ENCODE measurements at places on chromosomes 4 and X. TPM values are rescaled to one million over a fixed set of nuclear protein-coding genes. Genes with fewer than 3 reads are reported as not detected.

GRCh38 chr4:116872308-116872707 is 213.1 kb downstream of the TRAM1L1 start:
- DNase-seq, result no peak

DNA sequence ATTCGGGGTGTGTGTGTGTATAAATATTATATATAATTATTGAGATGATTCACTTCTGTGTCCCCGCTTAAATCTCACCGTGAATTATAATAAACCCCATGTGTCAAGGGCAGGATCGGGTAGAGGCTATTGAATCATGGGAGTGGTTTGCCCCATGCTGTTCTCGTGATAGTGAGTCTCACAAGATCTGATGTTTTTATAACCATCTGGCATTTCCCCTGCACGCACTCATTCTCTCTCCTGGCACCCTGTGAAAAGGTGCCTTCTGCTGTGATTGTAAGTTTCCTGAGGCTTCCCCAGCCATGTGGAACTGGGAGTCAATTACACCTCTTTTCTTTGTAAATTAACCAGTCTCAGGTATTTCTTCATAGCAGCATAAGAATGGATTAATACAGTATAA is 851.4 kb upstream of the AGA start:
- DNase-seq, result no peak

- no peak for DNase-seq
Measured at GRCh38 chr4:48594180-48594579, 104.1 kb downstream of the ZAR1 start.

- no peak for DNase-seq
Measured at GRCh38 chr4:6023731-6024130, 5.5 kb upstream of the C4orf50 start.

DNA sequence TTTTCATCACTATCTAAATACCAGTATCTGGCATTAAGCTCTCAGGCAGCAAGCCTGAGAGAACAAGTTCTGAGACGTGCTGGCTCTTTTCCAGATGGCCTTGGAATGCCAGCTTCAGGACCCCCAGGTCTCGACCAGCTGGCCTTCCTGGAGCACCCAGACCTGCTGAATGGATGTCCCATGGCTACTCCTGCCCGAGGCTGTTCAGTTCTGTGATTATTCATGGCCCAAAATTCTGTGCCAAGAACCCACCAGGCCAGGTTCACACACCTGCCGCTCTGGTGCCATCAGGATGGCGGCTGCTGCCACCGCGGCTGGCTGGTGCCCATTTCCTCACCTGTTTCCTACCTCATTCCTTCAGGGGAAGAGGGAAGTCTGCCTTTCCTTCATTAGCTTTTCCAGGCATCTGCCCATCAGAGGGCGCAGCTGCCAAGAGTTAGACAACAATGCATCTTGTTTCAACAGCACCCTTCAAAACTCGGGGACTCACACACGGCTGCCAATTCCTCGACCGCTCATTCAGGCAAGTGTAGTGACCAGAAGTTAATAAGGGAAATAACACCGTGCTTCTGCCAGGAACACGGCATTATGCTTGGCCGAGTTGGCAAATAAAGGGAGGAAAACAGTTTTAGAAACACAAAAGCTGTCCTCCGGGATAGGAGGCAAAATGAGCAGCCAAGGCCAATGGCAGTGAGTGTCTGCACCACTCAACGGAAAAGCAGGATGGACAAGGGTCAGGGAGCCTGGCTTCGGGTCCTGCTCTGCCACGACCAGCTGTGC is 173.8 kb downstream of the NSUN7 start:
- DNase-seq, result no peak

DNA sequence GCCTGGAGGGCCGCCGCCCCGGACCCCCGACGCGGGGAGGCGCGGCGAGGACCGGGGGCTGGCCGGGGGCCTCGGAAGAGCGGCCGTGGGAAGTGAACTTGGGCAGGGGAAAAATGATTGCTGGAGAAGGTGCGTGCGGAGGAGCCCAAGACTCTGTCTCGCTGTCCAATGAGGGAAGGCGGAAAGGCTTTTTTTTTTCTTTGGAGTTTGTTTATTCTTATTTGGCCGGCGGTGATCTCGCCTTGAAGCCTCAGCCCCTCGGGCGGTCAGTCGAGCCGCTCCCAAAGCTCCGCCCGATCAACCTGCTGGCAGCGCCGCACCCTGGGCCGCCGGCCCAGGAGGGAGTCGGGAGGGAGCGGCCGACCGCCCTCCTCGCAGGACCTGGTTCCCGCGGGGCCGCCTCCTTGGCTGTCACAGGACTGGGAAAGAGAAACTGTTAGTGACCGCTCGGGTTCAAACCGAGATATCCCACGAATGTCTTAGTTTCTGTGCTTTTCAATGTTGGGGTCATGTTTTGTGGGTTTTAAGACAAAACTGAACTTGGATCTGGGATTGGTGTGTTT is 2.5 kb downstream of the CPEB2 start:
- peak; percentile 85 for DNase-seq

- no peak for DNase-seq
Measured at GRCh38 chr4:102564399-102565059, 63.4 kb downstream of the NFKB1 start.

GRCh38 chr4:101843054-101843453 is 52.5 kb downstream of the BANK1 start:
- DNase-seq, result no peak

DNA sequence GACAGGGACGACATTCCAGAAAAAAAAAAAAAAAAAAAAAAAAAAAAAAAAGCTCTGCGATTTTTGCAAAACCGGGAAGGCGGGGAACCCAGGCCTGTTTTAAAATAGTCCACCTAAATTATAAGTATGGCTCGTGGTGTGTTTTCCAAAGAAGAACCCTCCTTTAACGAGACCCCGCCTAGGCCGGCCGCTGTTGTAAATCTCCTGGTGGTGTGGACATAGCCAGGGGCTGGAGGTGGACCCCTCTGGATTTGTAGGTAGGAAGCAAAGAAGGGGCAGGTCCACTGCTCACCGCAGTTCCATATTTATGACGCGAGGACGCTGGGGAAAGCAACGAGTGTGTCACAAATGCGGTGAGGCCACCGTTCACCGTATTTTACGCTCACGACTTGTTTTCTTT is 94.0 kb upstream of the SHOX start:
- no peak for DNase-seq

DNA sequence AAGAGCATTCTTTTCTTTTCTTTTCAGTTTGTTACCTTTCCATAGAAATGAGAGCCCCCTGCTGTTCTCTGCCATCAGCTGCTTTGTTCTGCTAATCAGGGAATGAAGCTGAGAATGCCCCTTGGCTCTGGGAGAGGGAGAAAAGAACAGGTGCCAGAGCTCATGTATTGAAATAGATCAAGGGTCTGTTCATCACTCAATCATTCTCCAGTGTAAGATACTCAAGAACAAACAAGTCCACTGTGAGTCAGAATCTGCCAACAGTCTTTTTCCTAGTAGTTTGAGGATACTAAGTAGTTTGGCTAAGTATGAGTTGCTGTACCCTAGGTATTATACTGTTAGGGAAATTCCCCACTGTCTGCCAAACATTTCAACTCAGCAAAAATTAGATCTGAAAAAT is 144.3 kb downstream of the RTL3 start:
- DNase-seq, result no peak

GRCh38 chrX:47610511-47610910 is 9.1 kb downstream of the SYN1 start:
- no peak for DNase-seq

- no peak for DNase-seq
Measured at GRCh38 chr4:14539246-14539645, 463.0 kb upstream of the CPEB2 start.

DNA sequence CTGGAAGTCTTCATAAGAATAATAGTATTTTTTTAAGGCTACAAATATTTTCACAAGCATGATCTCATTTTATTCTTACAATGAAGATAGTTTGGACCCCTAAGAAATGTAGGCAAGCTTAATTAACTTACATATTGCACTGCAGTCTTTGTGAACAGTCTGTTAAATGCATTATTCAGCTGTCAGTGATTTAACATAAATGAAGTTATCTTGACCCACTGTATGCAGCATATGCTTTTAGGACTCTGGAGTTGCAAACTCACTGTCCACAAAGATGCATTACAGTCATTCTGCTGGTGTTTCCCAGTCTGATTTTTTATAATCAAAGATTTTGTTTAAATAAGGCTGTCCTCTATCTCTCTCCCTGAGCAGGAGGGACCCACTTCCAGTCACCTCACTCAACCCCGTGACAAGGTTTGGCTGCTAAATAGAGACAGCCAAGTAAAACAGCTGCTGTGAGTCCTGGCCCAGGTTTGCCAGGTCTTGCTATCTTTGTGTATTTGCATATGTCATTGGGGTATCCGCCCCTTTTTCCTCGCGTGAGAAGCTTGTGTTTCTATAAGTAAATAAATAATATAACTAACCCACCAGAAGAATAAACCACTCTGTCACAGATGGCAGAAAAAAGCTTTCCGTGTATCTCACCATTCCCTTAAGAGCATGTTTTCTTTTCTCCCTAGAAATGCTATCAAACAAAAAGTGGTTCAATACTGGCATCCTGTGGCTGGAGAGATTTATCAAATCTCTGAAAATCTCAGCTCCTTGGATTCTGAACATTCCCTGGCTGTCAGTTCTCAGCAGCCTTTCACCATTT is 67.0 kb downstream of the SLC7A11 start:
- DNase-seq, result no peak

GRCh38 chr4:70452946-70453345 is 19.1 kb upstream of the MUC7 start:
- DNase-seq, result no peak

DNA sequence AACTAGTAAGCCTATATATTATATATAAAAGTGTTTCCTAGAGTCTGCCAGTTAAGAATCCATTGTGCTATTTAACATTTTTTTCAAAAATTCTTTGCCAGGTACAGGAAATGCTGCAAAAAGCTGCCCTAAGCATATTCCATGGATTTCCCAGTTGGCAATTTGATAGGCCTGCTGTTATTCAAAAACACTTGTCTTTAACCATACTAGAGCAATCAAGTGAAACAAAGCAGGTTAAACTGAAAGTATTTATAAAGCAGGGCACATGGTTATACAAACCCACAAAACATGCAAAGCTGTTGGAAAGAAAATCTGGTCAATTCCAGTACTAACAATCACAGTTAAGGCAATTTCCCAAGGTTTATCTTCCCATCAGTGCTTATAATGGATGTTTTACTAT is 159.9 kb downstream of the UNC5C start:
- DNase-seq, result no peak

DNA sequence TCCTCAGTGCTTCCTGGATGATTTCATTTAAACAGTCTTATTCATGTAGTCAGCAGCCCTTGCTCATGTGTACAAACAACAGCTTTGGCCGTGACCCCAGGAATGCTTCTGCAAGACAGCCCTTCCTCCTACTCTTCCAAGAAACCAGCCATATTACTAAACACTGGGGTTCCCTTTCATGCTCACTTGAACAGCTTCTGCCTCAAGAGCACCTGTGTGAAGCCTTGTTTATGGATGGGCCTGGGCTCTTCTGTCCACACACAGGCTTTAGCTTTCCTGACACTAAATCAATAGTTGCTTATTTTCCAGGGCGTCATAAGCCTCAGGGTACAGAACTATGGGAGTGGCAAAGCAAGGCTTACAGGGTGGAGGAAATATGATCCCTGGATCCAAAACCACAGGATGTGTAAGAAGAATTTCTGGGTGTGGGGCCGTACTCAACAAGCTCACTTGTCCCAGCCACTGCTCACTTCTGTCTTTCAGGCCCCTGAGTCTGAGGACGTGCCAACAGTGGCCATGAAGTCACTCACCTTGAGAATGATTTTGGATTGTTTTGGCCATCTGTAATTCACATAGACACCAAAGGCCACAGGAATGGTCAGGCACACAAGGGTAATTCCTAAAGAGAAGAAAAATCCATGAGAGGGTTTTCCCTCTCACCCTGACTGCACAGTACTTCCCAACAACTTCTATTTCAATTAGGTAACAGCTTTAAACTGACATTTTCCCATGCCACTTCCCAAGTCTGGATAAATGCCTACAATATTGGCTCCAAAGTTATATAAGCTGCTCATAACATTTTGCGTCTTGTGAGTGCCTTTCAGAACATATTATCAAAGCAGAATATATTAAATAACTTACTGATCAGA is 17.7 kb downstream of the SLC10A6 start:
- no peak for DNase-seq

DNA sequence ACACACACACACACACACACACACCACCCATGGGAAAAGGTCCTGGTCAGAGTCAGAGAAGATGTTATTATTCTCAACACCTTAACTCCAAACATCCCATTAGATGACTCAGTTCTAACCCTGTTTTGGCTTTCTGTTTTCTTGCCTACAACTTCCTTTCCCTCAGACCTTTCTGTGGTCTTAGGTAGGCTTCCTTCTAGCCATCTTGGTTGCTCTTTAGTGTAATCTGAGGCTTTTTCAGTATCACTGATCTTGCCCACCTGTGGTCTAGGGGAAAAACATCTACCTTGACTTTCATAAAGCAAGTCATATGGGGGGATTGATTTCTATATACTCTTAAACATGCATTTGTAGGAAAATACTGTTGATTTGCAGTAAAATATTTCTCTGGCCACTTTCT is 56.9 kb downstream of the ATG4A start:
- no peak for DNase-seq

The FAM9B gene
- total RNA-seq, result not detected

The PLAC8 gene
- 1.0 TPM for total RNA-seq

The CT83 gene
- not detected for total RNA-seq

The TRPC3 gene
- not detected for total RNA-seq

The DMP1 gene
- not detected for total RNA-seq

The HS3ST1 gene
- total RNA-seq, result 0.06 TPM
